ENCODE measurements at places on chromosomes 7 and 10.

GRCh38 chr10:74120911-74121310 is 29.7 kb downstream of the AP3M1 start:
- no peak for DNase-seq

DNA sequence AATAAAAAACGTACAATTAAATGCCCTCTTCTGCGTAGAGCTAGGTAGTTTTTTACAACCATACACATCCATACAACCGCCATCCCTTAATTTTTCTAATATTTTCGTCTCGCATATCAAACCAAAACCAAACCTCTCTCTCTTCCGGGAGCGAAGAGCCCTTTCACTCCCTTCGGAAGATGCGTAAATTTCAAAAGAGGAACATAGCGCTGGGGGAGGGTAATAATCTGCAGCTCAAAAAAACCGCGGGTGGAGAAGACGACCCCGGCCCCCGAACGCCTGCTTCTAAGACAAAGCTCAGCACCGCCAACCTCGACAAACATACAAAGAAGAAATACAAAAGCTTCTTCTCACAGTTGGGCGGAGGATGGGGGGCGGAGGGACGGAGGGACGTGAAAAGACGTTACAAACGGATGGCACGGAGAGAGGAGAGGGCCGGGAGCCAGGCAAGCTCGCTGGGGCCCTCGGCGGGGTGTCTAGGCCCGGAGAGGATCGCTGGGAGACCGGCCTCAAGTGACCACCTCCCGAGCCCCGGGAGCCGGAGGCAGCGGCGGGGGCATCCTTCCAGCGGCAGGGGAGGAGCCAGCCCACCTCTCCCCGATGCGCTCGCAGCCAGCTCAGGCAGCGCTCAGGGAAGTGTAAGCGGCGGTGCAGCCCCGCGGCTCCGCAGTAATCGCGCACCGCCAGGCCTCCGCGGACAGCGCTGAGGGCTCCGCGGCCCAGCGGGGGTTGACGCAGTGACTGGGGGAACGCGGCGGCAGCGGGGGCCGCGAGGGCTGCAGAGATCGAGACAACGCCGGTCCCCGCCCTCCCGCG is 851 bp downstream of the MKRN1 start:
- peak; percentile 41 for DNase-seq

GRCh38 chr10:110304394-110304779 is 333 bp downstream of the SMNDC1 start:
- peak; percentile 10 for DNase-seq

- DNase-seq, result no peak
Measured at GRCh38 chr10:6068006-6068405, 5.8 kb upstream of the IL2RA start.

GRCh38 chr7:50858528-50859245 is 76.0 kb upstream of the GRB10 start:
- DNase-seq, result no peak

DNA sequence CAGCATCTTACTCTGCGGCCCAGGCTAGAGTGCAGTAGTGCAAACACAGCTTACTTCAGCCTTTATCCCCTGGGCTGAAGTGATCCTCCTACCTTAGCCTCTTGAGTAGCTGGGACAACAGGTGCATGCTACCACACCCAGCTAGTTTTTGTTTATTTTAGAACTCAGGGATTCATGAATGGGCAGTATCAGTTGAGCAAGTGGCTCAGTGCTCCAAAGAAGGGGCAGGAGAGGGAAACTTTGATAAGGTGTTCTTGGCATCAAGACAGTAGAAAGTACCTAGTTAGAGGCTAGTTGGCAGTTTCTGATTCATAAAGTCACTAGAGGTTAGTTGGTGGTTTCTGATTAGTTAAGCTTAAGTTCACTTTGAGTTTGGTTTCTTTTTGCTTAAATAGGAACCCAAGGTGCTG is 18.4 kb downstream of the TRIM24 start:
- peak; percentile 54 for DNase-seq
